Lung microvascular endothelial cell (primary cell): ENCODE measurements at places on chromosomes 7 and 10. TPM values are rescaled to one million over a fixed set of nuclear protein-coding genes. Genes with fewer than 3 reads are reported as not detected.

CPN1 gene
- total RNA-seq = not detected in 2 replicates

SYNPO2L gene
- not detected in 2 replicates for total RNA-seq

ADAMTS14 gene
- total RNA-seq = not detected in 2 replicates

HDAC9 gene
- total RNA-seq = 0.79 and 5.0 TPM in 2 replicates

PCLO gene
- 0.87 and 2.6 TPM in 2 replicates for total RNA-seq

MRLN gene
- not detected in 2 replicates for total RNA-seq

GHRHR gene
- not detected in 2 replicates for total RNA-seq

SPAG6 gene
- total RNA-seq = not detected in 2 replicates

TMEM236 gene
- total RNA-seq = 0.65 and 0.79 TPM in 2 replicates

AKR1B1 gene
- total RNA-seq = 12.3 and 50.6 TPM in 2 replicates

NXPH1 gene
- total RNA-seq = not detected in 2 replicates

RBP4 gene
- not detected in 2 replicates for total RNA-seq

HOXA9 gene
- 2.0 and 3.9 TPM in 2 replicates for total RNA-seq

ZMYND11 gene
- total RNA-seq = 30.9 and 49.8 TPM in 2 replicates

CHCHD3 gene
- 49.7 and 53.2 TPM in 2 replicates for total RNA-seq

PON1 gene
- not detected in 2 replicates for total RNA-seq

PNLIPRP1 gene
- total RNA-seq = not detected in 2 replicates

CDNF gene
- total RNA-seq = 0.40 and 0.44 TPM in 2 replicates

MSMB gene
- total RNA-seq = not detected in 2 replicates
